Eye (tissue), 1 donor: ENCODE measurements at places on chromosomes 4 and X.

GRCh38 chrX:118484216-118484903 is 11.3 kb upstream of the DOCK11 start:
- no peak for DNase-seq

- no peak for DNase-seq
Observed at GRCh38 chr4:120730777-120731320, 191.7 kb downstream of the PRDM5 start.

- no peak for DNase-seq
Observed at GRCh38 chr4:84780719-84781118, 185.8 kb downstream of the WDFY3 start.

DNA sequence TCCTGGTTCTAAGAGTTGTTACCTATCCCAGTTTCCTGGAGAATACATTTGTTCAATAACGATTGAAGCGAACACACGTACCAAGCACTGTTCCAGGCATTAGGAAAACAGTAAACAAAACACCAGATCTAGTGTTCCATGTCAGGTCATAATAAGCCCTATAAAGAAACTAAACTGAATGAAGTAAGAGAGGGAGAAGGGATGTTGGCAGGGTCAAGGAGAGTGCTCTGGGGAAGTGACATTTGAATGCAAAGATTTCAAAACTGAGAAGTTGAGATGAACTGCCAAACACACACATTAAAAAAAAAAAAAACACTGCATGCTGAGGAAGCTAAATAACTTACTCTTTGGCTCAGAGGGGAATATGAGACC is 14.4 kb upstream of the ENAM start:
- DNase-seq: no peak

DNA sequence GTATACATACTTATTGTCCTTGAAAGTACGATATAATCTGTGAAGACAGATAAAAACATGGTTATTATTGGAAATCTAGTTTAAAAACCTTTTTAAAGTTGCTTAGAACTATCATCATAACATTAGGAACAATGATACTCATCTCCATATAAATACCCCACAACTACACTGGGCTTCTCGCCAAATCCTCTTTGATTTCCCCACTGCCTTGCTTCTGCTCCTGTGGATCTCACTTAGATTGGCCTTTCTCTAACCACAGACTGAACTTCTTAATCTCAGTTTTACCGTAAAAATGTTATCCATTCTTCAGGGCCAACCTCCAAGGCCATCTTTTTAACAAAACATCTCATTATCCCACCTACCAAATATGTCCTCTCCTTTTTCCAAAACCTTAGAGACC is 77.6 kb downstream of the PRKG2 start:
- no peak for DNase-seq

DNA sequence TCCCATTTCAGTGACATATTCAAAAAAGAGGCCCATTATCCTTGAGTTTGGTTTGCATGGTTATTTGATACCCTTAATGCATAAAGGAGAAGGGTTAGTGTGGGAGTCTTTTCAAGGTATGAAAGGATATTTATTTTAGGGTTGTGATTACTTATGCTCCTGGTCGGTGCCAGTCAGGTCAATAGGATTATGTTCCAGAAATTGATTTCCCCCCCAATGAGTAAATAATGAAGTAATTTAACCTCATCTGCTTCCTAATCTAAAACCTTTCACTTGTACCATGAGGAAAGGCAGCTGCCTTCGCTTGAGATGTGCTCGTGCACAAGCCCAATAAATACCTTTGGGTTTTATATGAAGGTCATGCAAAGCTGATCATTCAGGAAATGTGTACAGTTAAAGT is 55.0 kb upstream of the NR0B1 start:
- no peak for DNase-seq

DNA sequence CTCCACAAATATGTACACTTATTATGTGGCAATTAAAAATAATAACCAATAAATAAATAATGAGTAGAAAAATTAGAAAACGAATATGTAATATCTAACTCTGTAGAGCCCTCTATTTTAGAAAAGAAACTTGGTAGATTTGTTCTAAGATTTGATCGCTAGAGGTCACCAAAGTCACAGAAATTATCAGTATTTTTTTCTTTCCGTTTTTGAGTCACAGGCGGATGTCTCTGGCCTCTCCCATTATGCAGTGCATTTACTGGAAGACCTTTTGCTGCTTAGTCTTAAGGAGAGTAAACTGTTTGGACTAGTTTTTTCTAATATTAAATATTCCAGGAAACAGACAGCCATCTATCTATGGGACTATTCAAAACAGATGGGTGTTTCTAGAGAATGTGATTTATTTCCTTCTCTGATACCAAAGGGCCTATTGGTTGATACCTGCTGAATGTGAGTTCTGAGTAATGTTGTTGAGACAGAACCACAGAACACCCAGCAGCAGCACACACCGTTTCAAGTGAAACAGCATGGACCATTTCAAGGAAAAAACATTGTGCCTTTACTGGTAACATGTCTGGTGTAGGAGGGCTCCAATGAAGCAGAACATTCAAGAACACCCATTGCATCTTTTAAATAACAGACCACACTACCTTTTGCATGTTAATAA is 34.0 kb upstream of the GYPA start:
- peak; percentile 91 for DNase-seq

DNA sequence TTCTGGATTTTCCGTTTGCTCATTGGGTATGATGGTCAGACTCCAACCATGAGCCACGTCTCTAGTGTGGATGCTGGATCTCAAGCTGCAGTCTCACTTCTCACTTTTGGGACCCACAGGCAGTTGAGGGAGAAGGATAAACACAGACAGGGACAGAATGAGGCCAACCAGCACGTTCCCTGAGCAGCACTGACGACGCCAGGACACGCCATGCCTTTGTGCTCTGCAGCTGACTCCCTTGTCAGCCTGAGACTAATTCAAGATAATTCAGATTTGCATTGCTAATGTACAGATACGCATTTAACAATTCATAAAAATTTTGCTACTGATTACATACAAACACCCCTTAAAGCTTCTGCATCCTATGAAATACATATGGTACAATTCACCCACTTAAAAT is 106.5 kb downstream of the FAM193A start:
- no peak for DNase-seq

DNA sequence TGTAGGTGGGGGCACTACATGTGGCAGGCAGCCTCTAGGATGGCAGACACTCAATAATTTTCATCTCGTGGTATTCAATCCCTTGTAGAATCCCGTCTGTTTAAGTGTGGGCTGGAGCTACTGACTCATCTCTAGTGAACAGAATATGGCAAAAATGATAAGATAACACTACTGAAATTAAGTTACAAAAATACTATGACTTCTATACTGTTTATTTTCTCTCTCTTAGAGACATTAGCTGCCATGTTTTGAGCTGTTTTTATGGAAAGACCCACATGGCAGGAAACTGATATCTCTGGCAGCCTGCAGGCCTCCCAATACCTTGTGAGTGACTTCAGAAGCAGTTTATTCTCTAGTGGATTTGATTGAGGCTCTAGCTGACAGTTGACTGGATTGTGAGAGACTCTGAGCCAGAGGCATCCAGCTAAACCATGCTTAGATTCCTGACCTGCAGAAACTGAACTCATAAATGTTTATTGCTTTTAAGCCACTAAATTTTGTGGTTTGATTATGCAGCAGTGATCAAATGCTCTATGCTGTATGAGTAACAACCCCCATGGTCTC is 298.8 kb upstream of the CTSO start:
- peak; percentile 24 for DNase-seq

GRCh38 chr4:185229021-185229818 is 19.8 kb downstream of the SNX25 start:
- no peak for DNase-seq

- peak; percentile 3 for DNase-seq
Observed at GRCh38 chrX:81489987-81490386, 288.1 kb downstream of the SH3BGRL start.

DNA sequence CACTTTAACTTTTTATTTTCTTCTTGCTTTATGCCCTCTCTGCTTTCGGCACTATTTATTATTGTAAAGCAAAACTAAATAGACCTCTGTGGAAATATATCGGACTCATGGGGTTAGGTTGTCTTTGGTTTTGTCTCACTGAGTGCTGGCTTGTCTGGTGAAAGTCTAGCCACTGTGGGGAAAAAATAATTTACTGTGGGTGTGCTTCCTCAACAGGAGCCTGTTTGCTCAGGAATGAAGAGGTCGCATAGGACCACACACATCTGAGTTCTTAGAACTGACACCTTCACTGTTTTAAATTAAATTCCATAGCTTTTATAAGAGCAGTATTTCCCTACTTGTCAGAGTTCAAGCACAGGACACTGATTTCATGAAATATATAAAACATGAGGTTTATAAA is 103.0 kb upstream of the BMPR1B start:
- DNase-seq: no peak

DNA sequence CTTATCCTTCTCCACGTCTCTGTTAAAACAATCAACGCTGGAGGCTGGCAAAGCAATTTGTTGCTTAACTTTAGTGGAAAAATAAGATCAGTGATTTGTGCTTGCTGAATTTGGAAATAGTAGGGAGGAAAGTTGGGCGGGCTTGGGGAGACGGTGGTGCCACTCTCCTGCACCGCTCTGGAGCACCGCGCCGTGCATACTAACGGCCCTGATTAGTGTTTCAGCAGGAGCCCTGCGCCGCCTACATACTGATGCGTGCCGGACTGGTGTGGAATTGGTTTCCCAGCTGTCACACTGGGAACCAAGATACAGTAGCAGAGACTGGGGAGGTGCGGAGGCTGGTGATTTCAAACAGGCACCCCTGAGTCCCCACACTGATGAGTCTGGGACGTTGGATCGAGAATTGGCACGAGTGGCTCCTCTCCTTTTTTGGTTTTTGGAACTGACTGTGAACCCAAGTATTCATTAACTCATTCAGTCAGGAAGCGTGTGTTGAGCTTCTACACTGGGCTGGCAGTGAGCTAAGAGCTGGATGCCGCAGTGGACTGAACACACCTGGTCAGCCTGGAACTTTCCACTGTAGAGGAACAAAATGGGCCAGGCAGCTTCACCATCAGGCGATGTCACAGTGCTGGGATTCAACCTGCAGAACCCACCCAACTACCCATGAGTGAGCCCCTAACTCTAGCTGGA is 29.0 kb upstream of the PSAPL1 start:
- no peak for DNase-seq

- no peak for DNase-seq
Observed at GRCh38 chr4:132587626-132588025, 561.5 kb upstream of the PCDH10 start.

DNA sequence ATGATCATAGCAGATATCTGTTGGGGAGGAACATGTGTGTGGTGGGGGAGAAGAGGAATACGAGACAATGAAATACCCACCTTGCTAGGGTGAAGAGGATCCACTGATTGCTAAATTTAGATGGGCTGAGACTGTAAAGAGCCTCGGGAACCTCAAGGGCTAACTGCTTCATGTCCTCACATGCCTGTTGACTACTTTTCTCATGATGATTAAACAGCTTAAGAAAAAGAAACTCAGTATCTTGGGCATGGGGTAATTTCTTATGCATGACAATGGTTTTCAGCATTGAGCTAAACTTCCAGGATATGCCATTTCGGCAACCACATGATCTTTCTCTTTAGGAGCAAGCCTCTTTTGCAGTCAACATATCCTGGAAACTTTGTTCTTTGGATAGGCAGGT is 3.9 kb upstream of the LNX1 start:
- no peak for DNase-seq

GRCh38 chrX:47234583-47234982 is 1.8 kb downstream of the USP11 start:
- DNase-seq: no peak

DNA sequence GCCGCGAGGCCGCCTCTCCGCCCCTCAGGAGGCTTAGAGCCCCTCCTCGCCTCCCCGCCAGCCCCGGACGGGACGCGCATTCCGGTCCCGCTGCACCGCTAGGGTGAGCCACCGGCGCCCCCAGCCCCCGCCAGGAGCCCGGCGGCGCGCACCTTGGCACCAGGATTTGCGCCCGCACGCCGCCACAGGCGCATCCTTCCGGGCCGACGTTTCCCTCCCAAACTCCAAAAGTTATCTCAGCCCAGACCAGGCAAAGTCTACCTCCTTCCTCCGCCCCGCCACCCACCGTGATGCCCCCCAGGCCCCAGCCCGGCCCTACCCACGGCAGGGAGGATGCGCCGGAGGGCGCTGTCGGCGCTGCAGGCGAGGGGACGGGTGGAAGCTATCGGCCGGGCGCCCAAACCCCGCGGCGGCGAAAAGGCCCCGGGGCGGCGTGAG is 538 bp downstream of the SCML2 start:
- DNase-seq: no peak

GRCh38 chrX:11499076-11500044 is 166.4 kb downstream of the ARHGAP6 start:
- DNase-seq: peak; percentile 56

DNA sequence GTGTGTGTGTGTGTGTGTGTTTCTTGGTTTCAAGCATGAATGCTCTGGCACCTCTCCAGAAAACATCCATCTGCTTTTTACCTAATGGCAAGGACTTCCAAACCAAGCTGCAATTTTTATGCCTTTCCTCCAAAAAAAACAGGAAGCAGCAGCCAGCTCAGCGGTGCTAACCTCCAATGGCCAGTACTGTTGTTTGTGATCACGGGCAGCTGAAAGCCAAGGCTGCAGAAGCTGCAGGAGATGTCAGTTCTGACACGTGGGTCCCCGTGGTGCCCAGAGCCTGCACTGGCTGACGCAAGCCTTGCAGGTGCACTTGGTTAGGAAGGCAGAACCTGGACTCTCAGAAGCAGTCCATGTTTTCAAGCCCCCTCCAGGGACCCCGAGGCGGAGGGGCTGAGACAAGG is 313.6 kb upstream of the DDX53 start:
- peak; percentile 67 for DNase-seq

DNA sequence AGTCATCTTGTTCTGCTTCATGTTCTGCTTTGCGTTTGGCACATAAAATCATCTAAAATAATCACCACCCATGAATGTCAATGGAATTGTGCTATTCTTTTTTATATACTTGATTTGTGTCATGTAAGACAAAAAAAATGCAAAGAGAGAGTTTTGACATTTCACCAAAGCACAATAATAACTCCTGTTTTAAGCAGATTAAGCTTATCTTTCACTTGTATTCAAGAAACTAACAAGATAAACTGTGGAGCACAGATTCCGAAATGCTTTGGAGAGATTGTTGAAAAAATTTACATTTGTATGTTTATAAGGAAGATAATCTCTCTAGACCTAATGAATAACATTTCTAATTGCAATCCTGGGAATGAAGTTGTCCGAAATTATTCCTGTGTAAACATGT is 225.1 kb upstream of the ANXA10 start:
- DNase-seq: no peak

- DNase-seq: no peak
Observed at GRCh38 chr4:110742143-110742542, 119.3 kb upstream of the PITX2 start.

- no peak for DNase-seq
Observed at GRCh38 chr4:145496292-145496691, 14.6 kb downstream of the SMAD1 start.

GRCh38 chr4:150973626-150974251 is 41.3 kb downstream of the LRBA start:
- DNase-seq: no peak

GRCh38 chr4:152591396-152591795 is 55.5 kb upstream of the FBXW7 start:
- peak; percentile 77 for DNase-seq

GRCh38 chr4:120549011-120549570 is 373.4 kb downstream of the PRDM5 start:
- peak; percentile 30 for DNase-seq

- no peak for DNase-seq
Observed at GRCh38 chr4:25727711-25728493, 72.3 kb downstream of the SLC34A2 start.

GRCh38 chr4:174592985-174593335 is 70.7 kb upstream of the HPGD start:
- no peak for DNase-seq

- DNase-seq: no peak
Observed at GRCh38 chrX:3717742-3718420, 4.4 kb upstream of the PRKX start.

- DNase-seq: peak; percentile 74
Observed at GRCh38 chr4:110621839-110622751, 782 bp downstream of the PITX2 start.
